ENCODE measurements at places on chromosomes 2 and 18. TPM values are rescaled to one million over a fixed set of nuclear protein-coding genes. Genes with fewer than 3 reads are reported as not detected.

- H3K4me3 ChIP-seq, result no peak overlapping the region
- H3K4me1 ChIP-seq, result peaks cover 24% of the 10 kb centered on the region
- H3K27ac ChIP-seq, result no peak overlapping the region
- H3K36me3 ChIP-seq, result no peaks in the 10 kb centered on the region
- H3K27me3 ChIP-seq, result peaks cover 16% of the 10 kb centered on the region
These were observed 31.8 kb downstream of the AFF3 start for GRCh38 chr2:100110614-100111000.

DNA sequence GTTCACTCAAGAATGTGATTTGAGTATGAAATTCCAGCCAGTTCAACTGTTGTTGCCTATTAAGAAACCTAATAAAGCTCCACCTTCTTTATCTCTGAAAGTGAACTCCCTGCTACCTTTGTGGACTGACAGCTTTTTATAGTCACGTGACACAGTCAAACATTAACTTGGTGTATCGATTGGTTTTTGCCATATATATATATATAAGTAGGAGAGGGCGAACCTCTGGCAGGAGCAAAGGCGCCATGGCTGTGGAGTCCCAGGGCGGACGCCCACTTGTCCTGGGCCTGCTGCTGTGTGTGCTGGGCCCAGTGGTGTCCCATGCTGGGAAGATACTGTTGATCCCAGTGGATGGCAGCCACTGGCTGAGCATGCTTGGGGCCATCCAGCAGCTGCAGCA, at the start of gene UGT1A1:
UGT1A1 (plus strand) TSS at position 228 of the 400 bp plus-strand sequence; CDS start at position 246, 18 bp downstream.
- no peak within 1 kb of the TSS for H3K4me3 ChIP-seq
- H3K27me3 ChIP-seq, result peaks cover 17% of the 10 kb centered on the region
- no peaks in the 10 kb centered on the region for H3K4me1 ChIP-seq
- no peaks in the 10 kb centered on the region for H3K36me3 ChIP-seq
- no peak within 1 kb of the TSS for H3K27ac ChIP-seq
- DNase-seq, result no peak

GRCh38 chr2:60959501-60959900, 58.0 kb upstream of the PEX13 start:
- no peak for DNase-seq
- peaks cover 12% of the 10 kb centered on the region for H3K4me1 ChIP-seq
- peaks cover 2% of the 10 kb centered on the region for H3K36me3 ChIP-seq
- no peaks in the 10 kb centered on the region for H3K27me3 ChIP-seq
- no peak overlapping the region for H3K27ac ChIP-seq

GRCh38 chr2:38386377-38386776, 9.3 kb upstream of the ATL2 start:
- peaks cover 20% of the 10 kb centered on the region for H3K4me1 ChIP-seq
- DNase-seq, result no peak
- no peak overlapping the region for H3K27ac ChIP-seq
- H3K4me3 ChIP-seq, result no peak overlapping the region
- peaks cover 13% of the 10 kb centered on the region for H3K27me3 ChIP-seq

- H3K4me3 ChIP-seq, result no peak overlapping the region
- no peaks in the 10 kb centered on the region for H3K27me3 ChIP-seq
- H3K27ac ChIP-seq, result no peak overlapping the region
- DNase-seq, result no peak
- H3K36me3 ChIP-seq, result peaks cover 7% of the 10 kb centered on the region
- peaks cover 6% of the 10 kb centered on the region for H3K4me1 ChIP-seq
These were observed 47.3 kb upstream of the NDUFV2 start for GRCh38 chr18:9055185-9055584.

GRCh38 chr2:55720417-55720816, 26.8 kb upstream of the PNPT1 start:
- no peaks in the 10 kb centered on the region for H3K4me1 ChIP-seq
- DNase-seq, result no peak
- peaks cover 17% of the 10 kb centered on the region for H3K27me3 ChIP-seq
- no peak overlapping the region for H3K4me3 ChIP-seq

- no peaks in the 10 kb centered on the region for H3K36me3 ChIP-seq
- no peak overlapping the region for H3K27ac ChIP-seq
- H3K27me3 ChIP-seq, result peaks cover 28% of the 10 kb centered on the region
- H3K4me3 ChIP-seq, result no peak overlapping the region
- no peak for DNase-seq
These were observed 74.3 kb downstream of the BIN1 start for GRCh38 chr2:127032621-127033020.

GRCh38 chr2:131154647-131155046, 49.5 kb downstream of the PLEKHB2 start:
- H3K4me1 ChIP-seq, result peaks cover 32% of the 10 kb centered on the region
- no peak for DNase-seq
- no peak overlapping the region for H3K4me3 ChIP-seq
- H3K27ac ChIP-seq, result no peak overlapping the region

DNA sequence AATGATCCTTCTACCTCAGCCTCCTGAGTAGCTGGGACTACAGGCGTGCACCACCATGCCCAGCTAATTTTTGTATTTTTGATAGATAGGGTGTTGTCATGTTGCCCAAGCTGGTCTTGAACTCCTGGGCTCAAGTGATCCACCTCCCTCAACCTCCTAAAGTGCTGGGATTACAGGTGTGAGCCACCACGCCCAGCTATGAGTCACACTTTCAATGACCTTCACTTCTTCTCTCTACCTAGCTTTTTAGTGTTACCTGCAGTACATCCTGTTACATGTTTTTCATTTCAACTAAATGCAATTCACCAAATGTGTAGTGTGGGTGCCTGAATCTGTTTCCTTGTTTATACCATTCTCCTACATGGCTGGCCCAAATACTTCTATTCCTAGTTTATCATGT, 64.0 kb downstream of the SLC39A10 start:
- DNase-seq, result no peak
- peaks cover 7% of the 10 kb centered on the region for H3K4me1 ChIP-seq
- H3K36me3 ChIP-seq, result peaks cover 22% of the 10 kb centered on the region
- no peak overlapping the region for H3K4me3 ChIP-seq
- no peaks in the 10 kb centered on the region for H3K27me3 ChIP-seq

DNA sequence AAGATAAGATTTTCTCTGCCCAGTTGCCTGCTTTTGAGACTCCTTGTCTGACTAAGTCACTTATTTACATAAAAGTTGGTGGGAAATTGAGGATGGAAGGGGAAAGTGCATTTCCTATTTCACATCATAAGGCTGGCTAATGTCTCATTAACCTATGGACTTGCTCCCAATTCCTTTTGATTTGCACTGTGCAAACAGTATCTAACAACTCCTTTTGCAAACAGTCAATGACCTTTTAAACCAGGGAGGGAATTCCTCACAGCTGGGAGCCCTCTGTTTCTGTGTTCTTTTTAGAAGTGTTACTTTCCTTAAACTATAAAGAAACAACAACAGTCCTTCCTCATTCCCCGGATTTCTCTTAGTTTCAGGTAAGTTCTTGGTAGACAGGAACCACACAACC, 272.8 kb downstream of the RND3 start:
- no peaks in the 10 kb centered on the region for H3K4me1 ChIP-seq
- no peaks in the 10 kb centered on the region for H3K36me3 ChIP-seq
- H3K27ac ChIP-seq, result no peak overlapping the region
- no peak overlapping the region for H3K4me3 ChIP-seq
- no peak for DNase-seq
- H3K27me3 ChIP-seq, result no peaks in the 10 kb centered on the region

GRCh38 chr18:26335156-26335555, 108.9 kb downstream of the TAF4B start:
- H3K4me1 ChIP-seq, result no peaks in the 10 kb centered on the region
- no peak overlapping the region for H3K27ac ChIP-seq
- DNase-seq, result no peak
- H3K4me3 ChIP-seq, result no peak overlapping the region
- no peaks in the 10 kb centered on the region for H3K27me3 ChIP-seq

GRCh38 chr2:155715705-155716104, 616.8 kb downstream of the NR4A2 start:
- DNase-seq, result no peak
- no peak overlapping the region for H3K4me3 ChIP-seq
- H3K36me3 ChIP-seq, result no peaks in the 10 kb centered on the region

DNA sequence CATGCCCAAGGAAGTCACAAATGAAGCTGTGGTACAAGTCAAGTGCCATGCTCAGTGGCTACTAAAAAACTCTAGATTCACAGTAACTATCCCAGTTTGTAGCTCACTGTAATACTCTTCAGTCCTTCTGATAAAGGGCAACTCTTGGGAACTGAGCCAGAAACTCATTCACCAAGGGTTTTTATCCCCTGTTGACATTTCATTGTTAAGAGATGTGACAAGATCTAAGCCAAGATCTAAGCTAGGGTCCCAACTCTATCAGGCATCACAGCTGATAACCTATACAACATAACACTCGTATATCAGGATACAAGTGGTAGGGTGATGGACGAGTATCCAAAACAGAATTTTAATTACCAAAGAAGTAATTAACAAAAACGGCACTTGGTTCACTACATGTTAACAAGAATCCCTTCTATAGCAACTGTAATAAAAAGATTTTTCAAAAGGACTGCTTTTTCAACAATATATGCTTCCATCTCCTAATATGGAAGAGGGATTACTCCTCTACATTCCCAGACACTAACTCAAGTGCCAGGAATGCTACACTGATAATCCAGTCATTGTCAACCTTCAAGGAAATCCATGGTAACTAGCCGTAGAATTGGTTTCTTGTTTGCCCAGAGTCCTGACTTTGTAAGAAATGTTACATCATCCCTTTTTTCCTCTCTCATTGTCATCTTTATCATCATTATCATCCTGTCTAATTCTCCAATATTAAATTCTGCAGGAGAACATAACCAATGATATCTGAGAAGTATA, 111.7 kb downstream of the CDH2 start:
- H3K36me3 ChIP-seq, result peaks cover 1% of the 10 kb centered on the region
- no peaks in the 10 kb centered on the region for H3K4me1 ChIP-seq
- no peaks in the 10 kb centered on the region for H3K27me3 ChIP-seq
- H3K27ac ChIP-seq, result no peak overlapping the region
- DNase-seq, result no peak

DNA sequence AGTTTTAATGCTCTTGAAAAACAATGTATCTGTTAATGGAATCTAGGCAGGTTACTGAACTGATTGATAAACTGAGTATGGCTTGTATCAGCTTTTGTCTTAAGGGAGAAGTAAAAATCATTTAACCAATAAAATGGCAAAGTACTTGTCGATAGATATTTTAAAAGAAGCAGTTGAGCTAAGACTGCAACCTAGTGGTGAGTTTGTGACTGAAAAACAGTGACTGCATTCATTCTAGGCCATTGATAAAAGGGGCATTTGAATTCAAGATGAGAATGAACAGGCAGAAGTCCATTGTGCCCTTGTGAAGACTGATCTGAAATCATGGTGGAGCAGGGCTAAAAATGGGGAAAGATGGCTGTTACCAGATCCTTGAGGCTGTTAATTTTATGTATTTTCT, 59.4 kb upstream of the MSTN start:
- no peak for DNase-seq
- no peaks in the 10 kb centered on the region for H3K27me3 ChIP-seq
- no peak overlapping the region for H3K27ac ChIP-seq
- H3K4me1 ChIP-seq, result no peaks in the 10 kb centered on the region

DNA sequence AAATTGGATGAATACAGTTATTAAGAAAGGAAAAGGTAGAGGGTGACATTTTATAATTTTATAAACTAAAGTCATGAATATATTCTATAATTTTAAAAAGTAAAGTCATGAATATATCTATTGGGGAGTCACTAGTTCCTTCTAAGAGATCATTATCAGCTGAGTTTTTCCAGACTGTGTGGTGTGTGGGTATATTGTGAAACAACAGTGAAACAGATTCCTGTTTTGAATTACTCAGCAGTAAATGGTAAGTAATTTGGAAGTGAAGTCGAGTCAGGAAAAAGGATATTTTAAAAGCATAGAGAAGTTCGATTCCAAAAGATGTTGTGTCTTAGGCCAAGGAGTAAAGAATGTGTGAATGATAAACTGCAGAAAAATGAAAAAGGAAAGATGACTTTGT, 1018.2 kb upstream of the NXPH2 start:
- no peak for DNase-seq
- no peak overlapping the region for H3K4me3 ChIP-seq
- no peaks in the 10 kb centered on the region for H3K4me1 ChIP-seq
- no peaks in the 10 kb centered on the region for H3K27me3 ChIP-seq
- no peaks in the 10 kb centered on the region for H3K36me3 ChIP-seq
- H3K27ac ChIP-seq, result no peak overlapping the region

GRCh38 chr2:203782262-203782976, 76.0 kb downstream of the CD28 start:
- H3K27me3 ChIP-seq, result no peaks in the 10 kb centered on the region
- H3K36me3 ChIP-seq, result peaks cover 2% of the 10 kb centered on the region
- H3K4me1 ChIP-seq, result peaks cover 75% of the 10 kb centered on the region
- DNase-seq, result peak; percentile 73
- H3K4me3 ChIP-seq, result peak overlapping the region; percentile 61

- H3K4me3 ChIP-seq, result no peak overlapping the region
- H3K27ac ChIP-seq, result no peak overlapping the region
- no peaks in the 10 kb centered on the region for H3K36me3 ChIP-seq
- no peak for DNase-seq
- peaks cover 23% of the 10 kb centered on the region for H3K4me1 ChIP-seq
These were observed 197.2 kb downstream of the ZFP36L2 start for GRCh38 chr2:43029186-43029585.

DNA sequence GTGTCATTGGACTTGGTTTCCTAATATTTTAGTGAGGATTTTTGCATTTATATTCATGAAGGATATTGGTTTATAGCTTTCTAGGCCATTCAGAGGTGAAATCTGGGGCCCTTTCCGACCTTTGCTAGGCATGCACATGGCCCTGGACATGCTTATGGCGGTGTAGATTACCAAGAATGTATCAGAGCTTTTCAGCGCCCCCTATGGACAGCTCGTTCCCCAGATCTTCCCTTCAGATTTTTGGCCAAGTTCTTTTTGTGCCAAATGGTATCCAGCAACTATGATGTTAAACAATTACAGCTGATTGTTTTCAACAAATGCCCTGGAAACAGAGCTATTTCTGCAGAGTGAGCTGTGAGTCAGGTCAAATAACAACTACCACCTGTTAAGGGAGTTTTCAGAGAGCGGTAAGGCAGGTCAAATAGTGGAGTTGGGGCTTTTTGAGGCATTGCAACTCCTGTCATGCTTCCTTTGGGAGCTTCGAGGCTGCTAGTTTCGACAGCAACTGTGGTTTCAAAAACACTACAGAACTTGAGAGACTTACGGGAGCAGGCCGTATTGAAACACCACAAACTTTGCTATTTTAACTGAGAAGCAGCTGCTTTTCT, 188.3 kb downstream of the ZNF516 start:
- H3K4me1 ChIP-seq, result no peaks in the 10 kb centered on the region
- H3K27me3 ChIP-seq, result peaks cover 8% of the 10 kb centered on the region
- no peak overlapping the region for H3K27ac ChIP-seq

DNA sequence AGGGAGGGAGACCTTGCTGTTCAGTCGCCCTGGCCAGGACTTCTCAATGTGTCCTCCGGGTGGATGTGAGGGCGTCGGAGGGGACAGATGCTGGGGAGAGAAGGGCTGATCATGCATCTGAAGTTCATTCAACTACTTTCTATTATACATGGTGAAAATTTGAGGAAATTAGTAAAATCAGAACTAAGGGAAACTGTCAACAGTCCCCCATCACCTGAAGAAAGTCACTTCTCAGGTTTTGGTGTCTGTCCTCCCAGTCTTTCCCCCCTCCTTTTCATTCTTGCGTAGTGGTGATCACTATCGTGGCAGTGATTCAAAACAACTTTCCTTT, 17.4 kb upstream of the ACKR3 start:
- peak overlapping the region; percentile 55 for H3K27ac ChIP-seq
- peaks cover 6% of the 10 kb centered on the region for H3K27me3 ChIP-seq
- H3K4me3 ChIP-seq, result peak overlapping the region; percentile 57
- DNase-seq, result no peak

The GRHL1 gene
- total RNA-seq, result 0.83 TPM

The TCF7L1 gene
- total RNA-seq, result 0.16 TPM

The CD8A gene
- 222 TPM for total RNA-seq

The DAPL1 gene
- not detected for total RNA-seq

The CFAP221 gene
- not detected for total RNA-seq

The TUBA3E gene
- total RNA-seq, result not detected

The SERPINB7 gene
- total RNA-seq, result not detected

The KCNG2 gene
- not detected for total RNA-seq

The STEAP3 gene
- not detected for total RNA-seq

The PLEKHM3 gene
- total RNA-seq, result 9.2 TPM

All from activated T-cell treated with anti-CD3 and anti-CD28 coated beads, Interleukin-2, amount 50 U/mL, for 72 hours (primary cell).